ENCODE measurements at places on chromosomes 4 and X.

- H3K27ac ChIP-seq: no peak overlapping the region
- peaks cover 25% of the 10 kb centered on the region for H3K27me3 ChIP-seq
- DNase-seq: no peak
- H3K4me3 ChIP-seq: no peak overlapping the region
- H3K4me1 ChIP-seq: no peaks in the 10 kb centered on the region
- no peaks in the 10 kb centered on the region for H3K36me3 ChIP-seq
These were observed 51.5 kb downstream of the FHIP1A start for GRCh38 chr4:151460434-151460833.

DNA sequence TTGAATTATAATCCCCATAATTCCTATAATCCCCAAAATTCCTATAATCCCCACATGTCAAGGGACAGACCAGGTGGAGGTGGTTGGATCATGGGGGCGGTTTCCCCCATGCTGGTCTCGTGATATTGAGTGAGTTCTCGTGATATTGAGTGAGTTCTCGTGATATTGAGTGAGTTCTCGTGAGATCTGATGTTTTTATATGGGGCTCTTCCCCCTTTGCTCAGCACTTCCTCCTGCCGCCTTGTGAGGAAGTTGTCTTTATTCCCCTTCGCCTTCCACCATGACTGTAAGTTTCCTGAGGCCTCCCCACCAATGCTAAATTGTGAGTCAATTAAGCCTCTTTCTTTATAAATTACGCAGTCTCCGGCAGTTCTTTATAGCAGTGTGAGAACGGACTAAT, 36.6 kb upstream of the GPR78 start:
- H3K27me3 ChIP-seq: no peaks in the 10 kb centered on the region
- no peak overlapping the region for H3K27ac ChIP-seq
- DNase-seq: no peak
- H3K4me1 ChIP-seq: no peaks in the 10 kb centered on the region

- H3K36me3 ChIP-seq: no peaks in the 10 kb centered on the region
- H3K27me3 ChIP-seq: no peaks in the 10 kb centered on the region
- H3K4me3 ChIP-seq: no peak overlapping the region
- H3K27ac ChIP-seq: no peak overlapping the region
- H3K4me1 ChIP-seq: no peaks in the 10 kb centered on the region
These were observed 130.1 kb upstream of the DKK2 start for GRCh38 chr4:107166181-107166580.

DNA sequence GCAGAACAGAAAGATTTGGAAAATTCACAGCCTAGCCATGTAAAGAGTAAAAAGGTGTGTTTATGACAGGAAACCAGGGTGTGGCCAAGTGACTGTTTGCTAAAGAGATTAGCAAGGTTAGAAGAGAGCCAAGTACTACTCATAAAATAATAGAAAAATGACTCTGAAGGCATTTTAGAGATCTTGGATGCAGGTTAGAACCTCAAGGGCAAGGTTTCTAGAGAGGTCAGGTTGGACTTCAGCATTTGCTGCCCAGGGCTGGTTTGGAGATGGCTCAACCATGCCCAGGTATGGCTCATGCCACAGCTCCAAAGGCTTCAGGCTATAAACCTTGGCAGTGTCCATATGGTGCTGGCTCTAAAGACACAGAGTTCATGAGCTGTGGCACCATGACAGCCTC, 40.6 kb upstream of the ADGRA3 start:
- no peak overlapping the region for H3K4me3 ChIP-seq
- no peak for DNase-seq
- H3K4me1 ChIP-seq: no peaks in the 10 kb centered on the region
- H3K36me3 ChIP-seq: no peaks in the 10 kb centered on the region

DNA sequence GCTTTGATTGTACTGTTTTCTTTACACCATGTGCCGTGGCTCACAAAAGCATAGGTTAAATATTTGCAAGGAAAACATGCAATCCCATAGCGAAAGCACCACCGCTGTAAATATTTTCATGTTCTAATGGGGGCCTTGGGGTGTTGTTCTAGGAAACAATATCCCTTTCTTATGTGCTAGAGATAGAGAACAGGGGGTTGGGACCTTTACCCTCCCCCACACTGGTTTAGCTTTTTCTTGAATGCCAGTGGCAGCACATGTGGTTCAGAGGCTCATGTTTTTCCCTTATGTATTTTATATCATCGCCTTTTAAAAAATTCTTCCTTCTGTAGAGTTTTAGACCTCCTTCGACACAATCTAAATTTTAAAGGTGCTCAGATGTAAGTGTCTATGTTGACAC, 422.6 kb upstream of the TENM3 start:
- no peaks in the 10 kb centered on the region for H3K4me1 ChIP-seq
- no peak overlapping the region for H3K4me3 ChIP-seq
- no peaks in the 10 kb centered on the region for H3K27me3 ChIP-seq
- H3K36me3 ChIP-seq: no peaks in the 10 kb centered on the region

- no peak for DNase-seq
- no peaks in the 10 kb centered on the region for H3K36me3 ChIP-seq
- H3K4me3 ChIP-seq: no peak overlapping the region
- H3K4me1 ChIP-seq: no peaks in the 10 kb centered on the region
These were observed 92.4 kb downstream of the CXCL13 start for GRCh38 chr4:77697860-77698590.

DNA sequence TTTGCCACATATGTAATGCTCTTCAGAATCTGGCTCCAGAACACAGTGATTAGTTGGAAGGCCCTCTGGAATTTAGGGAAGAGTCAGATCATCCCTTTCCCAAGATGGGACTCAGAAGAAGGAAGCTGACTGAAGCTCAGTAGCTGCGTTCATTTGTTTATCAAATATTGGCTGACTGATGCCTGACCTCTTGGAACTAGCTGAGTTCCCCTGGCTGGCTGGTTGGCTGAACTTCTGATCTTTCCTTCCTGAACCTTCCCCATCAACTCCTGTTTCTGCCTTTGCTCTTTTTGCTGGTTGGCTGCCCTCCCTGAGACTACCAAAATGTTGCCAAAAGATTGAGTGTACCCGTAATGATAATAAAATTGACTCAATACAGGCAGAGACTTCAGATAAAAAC, 866.5 kb upstream of the INTU start:
- H3K27me3 ChIP-seq: no peaks in the 10 kb centered on the region
- no peak for DNase-seq
- H3K4me1 ChIP-seq: no peaks in the 10 kb centered on the region
- H3K27ac ChIP-seq: no peak overlapping the region
- no peak overlapping the region for H3K4me3 ChIP-seq

GRCh38 chrX:97366237-97366636, 482.5 kb downstream of the RPA4 start:
- DNase-seq: no peak
- no peaks in the 10 kb centered on the region for H3K27me3 ChIP-seq
- H3K4me1 ChIP-seq: no peaks in the 10 kb centered on the region
- H3K27ac ChIP-seq: no peak overlapping the region
- H3K36me3 ChIP-seq: no peaks in the 10 kb centered on the region

Measured in naive B cell (primary cell).